Neural progenitor cell (in vitro differentiated cells): ENCODE measurements at places on chromosomes 3 and 15.

GRCh38 chr15:38461066-38461833 lies 7.3 kb downstream of the FAM98B start:
- DNase-seq, result no peak

- no peak for DNase-seq
Observed at GRCh38 chr3:141044695-141045641, 6.2 kb upstream of the SPSB4 start.

DNA sequence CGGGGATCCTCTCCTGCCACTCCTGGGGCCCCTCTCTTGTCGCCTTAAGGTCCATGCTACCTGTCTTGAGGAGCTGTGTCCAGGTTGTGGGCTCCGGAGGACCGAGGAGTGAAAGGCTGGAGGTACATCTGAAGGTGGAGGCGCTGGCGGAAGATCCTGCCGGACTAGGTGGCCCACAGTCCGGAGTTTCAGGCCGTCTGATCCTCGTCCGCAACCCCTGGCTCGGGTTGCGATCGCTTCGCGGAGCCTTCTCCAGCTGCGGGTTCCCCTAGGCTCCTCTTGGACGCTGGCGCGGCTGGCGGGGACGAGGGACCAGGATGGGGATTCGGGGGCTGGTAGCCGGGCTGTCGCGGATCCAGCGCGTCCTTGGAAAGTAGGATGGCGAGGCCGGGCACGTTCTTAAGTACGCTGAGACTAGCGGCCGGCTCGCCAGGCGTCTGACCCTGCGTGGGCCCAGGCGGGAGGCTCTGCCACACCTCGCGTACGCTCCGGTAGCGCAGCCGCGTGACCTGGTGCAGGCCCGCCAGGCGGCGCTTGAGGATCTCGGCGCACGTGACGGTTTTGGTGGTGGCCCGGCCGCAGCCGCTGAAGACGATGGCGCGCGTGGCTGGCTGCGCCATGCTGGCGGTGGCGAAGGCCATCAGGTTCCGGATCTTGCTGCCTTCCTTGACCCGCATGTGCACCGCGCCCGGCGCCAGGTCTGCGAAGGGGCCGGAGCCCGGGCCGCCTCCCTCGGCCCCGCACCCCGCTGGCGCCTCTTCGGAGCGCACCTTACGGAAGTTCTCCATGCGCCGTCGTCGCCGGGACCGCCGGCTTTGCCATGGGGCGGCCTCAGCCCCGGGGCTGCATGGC lies 550 bp downstream of the RPP25 start:
- peak; percentile 86 for DNase-seq

GRCh38 chr3:170768334-170768801 lies 101.6 kb downstream of the RPL22L1 start:
- DNase-seq, result no peak

DNA sequence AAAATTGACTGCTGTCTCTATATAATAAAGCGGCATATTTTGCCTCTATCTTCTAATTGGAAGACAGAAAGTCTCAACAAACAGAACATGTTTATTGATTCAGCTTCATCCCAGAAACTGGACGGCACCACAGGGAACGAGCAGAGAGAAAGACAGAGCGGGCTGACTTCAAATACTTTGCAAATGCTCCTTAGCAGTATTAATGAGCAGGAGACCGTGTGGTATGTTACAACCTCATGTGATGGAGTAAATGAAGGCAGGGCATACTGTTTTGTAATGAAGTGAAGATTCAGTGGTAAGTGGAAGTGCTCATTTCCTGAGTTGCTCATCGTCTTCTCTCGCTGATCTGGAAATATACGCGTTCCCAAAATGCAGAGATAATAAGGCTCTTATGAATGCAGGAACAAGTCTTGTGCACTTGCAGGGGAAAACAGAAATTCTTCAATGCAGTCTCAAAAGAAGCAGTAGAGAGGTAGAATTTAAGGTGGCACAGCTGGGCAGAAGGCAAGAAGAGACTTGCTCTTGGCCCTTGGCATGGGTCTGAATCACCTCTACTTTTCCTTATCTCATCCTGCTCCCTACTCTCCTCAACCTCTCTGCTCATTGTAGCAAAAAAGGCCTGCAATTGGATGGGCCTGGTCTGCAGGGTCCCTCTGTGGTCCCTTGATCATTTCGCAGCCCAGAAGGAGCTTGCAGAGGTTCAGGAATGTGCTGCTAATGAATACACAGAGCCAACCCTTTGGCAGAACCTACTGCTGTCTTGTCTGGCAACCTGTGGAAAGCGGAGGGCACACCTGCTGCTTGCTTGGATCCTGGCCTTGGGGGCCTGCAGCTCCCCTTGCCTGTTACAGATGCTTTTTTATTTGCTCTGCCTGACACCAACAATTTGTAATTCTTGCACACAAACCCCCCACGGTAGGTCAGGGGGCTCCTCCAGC lies 604.9 kb upstream of the CFAP20DC start:
- DNase-seq, result no peak

DNA sequence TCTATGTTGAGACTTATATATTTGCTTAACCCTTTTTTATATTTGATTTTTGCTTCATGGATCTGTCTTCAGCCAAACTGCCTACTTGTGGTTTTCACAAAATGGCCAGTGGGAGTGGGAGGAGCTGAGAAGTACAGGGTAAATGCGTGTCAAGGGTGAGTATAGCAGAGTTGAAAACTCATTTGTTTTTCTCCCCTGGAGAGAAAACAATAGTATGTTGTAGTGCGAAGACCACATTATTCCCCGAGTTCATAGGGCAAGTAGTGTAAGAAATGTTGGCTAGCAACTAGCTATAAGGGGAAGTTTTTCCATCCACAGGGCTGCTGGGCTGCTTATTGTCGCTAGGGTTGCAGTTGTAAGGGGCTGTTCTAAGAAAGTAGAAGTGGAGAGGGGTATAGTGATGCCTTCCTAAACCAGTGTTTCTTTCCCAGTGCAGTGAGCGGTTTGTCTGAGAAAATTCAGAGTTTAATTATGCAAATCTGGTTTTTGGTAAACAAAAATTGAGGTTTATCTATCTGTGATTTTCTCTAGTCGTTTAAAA lies 153.8 kb upstream of the AZI2 start:
- DNase-seq, result peak; percentile 2

- no peak for DNase-seq
Observed at GRCh38 chr3:166957121-166957520, 423.0 kb downstream of the ZBBX start.

DNA sequence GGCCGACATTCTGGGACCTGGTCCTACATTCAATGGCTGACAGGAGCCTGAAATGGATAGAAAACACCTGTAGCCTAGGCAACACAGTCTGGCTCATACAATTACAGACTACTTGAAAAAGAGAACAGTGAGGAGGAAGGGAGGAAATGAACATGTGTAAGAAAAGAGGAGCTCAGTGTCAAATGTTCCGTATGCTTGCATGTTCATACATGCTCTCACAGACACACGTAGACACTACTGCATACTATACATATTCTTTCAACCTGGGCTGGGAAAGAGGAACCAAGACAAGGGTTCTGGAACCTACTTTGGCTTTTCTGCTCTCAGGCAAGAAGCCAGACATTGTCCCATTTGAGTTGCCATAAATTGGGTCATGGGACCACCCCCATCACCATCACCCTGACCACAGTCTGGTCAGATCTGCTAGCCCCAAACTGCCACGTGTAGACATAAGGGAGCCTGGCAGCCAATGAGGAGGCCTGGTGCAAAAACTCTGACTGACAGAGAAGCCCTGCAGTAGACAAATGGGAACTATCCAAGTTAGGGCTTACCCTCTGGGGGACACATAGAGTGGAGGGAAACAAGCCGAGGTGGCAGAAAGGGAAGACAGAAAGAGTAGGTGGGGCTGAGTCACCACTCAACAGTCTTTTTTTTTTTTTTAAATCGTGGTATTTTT lies 310.0 kb downstream of the SHQ1 start:
- no peak for DNase-seq

DNA sequence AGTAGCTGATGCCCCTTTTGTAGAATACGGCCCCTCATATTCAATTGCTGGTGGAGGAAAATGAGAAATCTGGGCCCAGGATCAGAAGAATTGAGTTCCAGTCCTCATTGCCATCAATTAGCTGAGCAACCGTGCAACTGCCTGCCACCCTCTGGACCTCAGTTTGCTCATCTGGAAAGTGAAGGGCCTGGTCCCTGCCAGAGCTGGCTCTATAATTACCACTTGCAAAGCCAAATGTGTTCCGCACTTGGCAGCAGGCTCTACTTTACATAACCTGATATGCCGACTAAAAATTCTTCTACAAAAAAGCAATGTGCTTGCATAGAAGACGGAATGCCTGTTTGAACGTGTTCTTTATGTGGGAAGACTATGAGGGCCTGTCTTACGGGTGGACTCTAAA lies 8.6 kb upstream of the ITGB5 start:
- no peak for DNase-seq

DNA sequence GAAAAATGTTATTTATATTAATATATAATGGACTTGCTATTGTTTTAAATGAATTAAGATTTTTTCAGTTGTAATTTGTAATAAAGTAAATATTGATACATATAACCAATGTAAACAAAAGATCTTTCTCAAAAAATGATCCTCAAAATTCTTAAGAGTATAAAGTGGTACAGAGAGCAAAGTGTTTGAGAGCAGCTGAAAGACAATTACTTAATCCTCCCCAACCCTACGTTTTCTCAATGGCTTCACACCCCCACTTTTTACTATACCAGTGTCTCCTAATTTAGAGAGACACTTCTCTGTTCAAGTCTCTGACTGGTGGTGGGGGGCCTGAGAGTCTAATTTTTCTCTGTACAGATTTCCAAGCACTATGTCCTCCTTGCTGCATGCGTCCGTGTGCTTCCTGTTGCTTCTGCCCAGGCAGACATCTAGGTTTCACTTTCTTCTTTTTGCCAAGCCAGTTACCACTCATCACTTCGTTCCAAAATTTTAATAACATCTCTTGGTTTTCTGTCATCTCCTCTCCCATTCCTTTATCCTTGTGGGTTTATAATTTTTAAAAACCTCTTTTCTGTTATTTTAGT lies 276.3 kb upstream of the DNAJC19 start:
- DNase-seq, result no peak

- DNase-seq, result peak; percentile 16
Observed at GRCh38 chr3:64278625-64279024, 53.4 kb upstream of the PRICKLE2 start.

- peak; percentile 74 for DNase-seq
Observed at GRCh38 chr3:66592016-66592761, 91.4 kb upstream of the LRIG1 start.

DNA sequence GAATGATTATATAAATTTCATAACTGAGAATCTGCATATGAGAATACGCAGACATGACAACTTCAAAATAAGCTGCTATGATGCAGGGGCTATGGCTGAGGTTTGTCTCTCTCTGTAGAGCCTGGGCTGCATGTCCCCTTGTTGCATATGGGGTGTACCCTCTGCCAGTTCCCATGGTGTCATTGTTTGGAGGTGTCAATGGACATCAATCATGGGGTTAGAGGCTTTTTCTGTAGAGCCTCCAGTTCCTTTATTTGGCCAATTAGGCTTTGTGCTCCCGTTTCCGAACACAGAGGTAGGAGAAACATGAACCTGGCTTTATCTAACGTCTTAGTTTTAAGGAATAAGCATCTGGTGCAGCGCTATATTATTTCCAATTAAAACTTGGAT lies 77.3 kb upstream of the RARB start:
- DNase-seq, result peak; percentile 58
